ENCODE measurements at places on chromosomes 3 and 15.
A peak's percentile ranks its signal among the peaks of the same experiment; 100 is the strongest.

DNA sequence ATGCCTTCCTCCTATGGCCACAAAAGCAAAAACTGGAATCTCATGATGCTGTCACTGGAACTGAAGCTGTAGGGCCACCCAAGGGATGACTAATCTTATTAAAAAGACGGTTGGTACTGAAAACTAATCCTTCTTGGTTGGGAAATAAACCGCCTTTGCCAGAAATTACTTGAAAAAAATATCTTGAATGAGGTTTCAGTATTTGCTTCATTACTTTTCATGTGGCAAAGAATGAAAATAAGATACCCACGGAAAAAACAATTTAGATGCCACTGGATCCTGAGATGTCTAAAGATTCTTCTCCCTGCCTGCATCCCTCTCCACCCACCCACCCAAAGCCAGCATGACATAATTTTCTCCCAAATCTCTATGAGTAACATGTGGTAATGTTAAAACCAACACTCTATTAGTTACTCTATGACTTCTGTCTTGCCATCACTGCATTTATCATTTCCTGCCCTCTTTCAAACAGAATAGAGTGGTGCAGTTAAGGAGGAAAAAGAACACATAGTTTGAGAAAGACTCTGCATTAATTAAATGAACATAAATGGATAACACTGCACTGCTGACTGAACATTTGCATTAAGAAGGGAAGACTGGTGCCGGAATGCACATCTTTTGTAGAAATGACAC, 111.8 kb upstream of the DPH6 start:
- DNase-seq, result no peak

DNA sequence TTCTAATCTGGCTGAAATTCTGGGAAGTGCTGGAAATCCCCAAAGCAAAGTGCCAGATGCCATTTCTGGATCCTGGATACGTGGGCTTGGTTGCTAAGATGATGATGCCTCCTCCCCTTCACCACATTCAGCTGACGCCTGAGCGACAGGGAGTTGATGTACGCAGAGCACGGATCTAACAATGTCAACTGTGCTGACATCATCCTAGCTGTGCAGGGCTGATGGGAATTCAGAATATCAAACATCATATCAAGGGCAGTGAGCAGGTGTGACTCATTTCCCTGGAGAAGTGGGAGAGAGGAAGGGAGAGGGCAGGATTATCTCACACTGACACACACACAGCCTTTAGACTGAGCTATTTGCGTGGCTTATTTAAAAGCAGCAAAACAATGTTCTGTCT, 92.6 kb upstream of the ZBTB20 start:
- DNase-seq, result no peak

DNA sequence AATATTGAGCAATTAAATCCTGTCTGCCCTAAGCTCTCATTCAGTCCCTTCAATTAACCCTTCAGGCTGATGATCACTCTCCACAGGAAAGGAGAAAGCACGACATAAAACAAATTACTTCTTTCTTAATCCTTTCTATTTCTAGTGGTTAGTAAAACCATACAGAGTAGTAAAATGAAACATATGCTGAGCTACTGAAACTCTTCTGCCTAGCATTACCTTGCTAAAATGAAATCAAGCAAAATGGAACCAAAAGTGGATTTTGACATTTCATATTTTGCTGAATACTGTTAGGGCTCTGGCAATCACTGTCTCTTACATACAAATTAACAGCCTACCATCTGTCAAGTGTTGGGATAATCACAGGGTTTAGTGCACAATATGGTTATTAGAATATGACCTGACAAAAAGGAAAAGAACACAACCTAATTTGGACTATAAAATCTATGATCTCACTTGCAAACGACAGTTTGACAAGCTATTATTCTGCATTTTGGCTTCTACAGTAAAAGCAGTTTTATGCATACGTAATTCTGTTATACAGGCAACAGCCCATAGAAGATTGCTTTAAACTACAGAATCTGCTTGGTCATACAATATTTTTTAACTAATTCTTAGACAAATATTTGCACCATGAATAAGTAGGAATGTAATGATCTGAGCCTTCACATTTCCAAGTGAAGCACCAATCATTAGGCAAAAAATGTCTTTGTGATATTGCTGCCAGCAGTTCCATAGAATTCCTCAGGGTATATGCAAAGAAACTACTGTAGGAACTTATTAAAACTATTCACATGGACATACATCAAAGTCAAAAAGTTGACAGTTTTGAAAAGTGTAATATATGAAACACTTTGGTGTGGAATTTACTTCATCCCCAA, 105.0 kb downstream of the FHIT start:
- DNase-seq, result no peak

DNA sequence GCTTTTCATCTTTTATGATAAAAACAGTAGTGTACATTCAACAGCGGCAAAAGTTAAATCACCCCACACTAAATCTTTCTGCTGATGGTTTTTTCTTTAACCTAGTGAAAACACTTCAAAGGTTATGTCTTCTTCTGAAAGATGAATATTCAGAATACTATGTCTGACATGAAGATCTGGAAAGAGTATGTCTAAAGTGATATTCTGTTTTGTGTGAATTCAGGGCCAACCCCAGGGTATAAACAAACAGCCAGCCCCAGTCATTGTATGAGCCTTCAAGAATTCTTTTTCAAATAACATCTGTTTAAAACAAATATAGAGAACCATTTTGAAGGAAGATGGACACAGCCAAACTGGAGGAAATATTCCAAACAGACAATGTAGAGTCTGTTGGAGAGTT, 581.0 kb upstream of the NAALADL2 start:
- DNase-seq, result no peak

DNA sequence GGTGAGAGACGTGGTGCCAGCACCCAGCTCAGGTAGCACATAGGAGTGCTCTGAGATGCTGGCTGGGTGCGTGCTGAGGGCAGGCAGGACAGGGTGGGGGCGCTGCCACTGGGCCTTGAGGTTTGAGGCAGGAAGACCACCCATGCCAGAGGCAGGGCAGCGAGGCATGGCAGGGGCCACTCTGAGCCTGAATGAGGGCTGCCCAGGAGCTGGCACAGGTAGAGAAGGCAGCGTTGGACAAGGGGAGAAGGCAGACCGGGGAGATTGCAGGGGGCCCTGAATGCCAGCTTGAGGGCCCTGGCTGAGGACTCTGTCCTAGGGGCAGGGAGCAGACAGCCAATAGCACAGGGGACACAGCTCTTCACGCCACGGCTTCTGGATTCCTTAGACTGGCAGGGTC, 50.2 kb downstream of the ADAMTS7 start:
- DNase-seq, result no peak

DNA sequence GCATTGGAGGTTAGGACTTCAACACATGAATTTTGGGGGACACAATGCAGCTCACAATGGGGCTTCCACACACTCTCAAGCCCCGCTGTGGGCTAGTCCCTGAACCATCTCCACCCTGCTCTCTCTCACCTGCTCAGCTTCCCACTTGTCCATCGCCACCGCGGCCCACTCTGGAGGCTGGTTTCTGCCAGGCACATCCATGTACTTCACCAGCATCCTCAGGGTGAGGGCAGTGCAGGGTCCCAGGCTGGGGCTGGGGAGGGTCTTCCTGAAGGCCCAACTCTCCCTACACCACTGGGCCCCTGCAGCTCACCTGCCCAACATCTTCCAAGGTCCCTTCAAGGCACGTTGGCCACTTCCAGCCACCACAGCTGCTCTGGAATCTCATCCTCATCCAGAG, 46.4 kb downstream of the KLF15 start:
- DNase-seq, result no peak

DNA sequence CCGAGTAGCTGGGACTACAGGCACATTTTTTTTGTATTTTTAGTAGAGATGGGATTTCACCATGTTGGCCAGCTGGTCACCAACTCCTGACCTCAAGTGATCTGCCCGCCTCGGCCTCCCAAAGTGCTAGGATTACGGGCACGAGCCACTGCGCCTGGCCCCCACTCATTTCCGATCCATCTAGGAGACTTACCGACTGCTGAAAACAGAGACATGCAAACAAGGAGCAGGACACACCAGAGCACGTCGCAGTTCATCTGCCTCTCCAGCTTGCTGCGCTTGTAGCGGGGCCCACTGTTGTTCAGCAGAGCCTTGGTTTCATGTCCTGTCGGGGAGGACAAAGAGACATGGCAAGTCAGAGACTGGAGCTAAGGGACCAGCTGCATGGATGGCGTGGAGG, 137.4 kb downstream of the ATP10A start:
- DNase-seq, result no peak

DNA sequence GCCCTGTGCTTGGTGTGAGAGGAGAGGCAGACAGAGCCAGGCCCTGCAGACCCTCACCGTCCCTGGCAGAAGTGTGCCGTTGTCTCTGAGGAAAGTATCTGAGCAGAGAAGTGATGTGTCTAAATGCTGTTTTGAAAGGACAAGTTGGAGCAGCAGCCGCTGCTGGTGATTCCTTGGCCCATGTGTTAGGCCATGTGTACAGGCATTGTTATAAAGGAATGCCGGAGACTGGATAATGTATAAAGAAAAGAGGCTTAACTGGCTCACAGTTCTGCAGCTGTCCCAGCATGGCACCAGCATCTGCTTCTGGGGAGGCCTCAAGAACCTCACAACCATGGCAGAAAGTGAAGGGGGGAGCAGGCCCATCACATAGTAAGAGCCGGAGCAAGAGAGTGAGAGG, 334.6 kb upstream of the ATP10A start:
- DNase-seq, result no peak

GRCh38 chr3:171954690-171955383, 84.5 kb upstream of the FNDC3B start:
- peak; percentile 69 for DNase-seq

DNA sequence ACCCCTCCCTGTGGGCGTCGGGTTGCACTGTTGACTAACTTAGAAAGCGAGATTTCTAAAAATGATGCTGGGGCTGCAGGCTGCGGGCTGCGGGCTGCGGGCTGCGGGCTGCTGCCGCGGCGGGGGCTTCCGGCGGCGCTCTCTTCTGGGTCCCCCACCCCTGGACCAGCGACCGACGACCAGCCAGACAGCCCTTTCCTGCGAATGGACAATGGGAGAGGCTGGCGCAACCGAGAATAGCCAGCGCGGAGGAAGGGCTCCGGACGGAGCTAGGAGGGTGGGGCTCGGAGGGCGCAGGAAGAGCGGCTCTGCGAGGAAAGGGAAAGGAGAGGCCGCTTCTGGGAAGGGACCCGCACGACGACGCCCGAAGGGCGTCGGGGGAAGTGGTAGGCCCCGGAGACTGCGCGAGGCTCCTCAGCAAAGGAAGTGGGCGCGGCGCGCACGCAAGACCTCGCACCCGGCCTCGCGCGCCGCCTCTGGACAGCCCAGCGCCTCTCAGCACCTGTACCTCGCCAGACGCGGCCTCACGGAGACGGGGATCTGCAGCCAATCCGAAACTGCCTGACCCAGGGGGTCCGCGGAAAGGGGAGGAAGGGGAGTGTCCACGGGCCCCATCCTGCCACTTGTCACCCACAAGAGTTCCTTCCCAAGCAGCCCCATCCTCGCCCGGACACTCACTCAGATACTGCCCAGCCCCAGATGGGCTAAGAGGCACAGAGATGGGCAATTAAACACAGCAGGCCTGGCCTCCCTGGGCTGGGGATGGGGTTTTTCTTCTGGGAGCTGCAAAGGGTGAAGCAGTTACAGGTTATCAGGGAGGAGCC, 70.7 kb downstream of the SLC12A8 start:
- DNase-seq, result peak; percentile 49

DNA sequence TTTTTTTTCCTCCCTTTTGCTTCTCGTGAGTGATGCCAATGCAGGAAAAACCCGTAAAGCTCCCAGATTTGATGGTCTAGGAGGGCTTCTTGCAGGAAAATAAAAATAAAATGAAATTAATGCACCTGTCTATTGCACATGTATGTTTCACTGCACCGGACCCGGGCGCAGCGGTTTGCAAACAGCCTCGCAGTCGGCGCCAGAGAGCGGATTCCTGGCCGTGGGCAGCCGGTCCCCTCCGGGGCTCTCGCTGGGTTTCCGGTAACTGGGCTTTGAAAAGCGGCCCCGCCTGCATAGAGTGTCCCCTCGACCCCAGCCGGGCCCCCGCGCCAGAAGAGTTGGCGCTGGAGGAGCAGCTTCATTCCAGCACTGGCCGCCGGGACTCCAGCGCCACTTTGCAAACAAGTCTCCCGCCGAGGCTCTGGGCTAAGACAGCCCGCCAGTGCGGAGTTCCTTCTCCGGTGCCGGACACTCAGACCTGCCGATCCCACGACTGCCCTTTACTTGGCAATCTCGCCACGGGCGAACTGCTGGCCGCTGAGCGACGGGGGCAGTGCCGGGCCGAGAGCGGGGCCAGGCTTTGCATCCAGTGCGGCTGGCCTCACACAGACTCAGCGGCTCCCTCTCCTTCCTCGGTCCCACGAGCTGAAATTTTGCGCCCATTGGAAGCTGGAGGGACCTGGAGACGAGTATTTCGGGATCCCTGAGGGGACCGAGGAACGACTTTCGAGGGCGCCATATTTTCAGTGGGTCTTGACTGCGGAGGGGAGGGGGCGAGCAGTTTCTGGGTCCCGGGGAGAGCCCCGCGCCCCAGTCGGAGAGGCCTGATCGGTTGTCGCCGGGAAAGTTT, 225.9 kb upstream of the C2CD4B start:
- peak; percentile 5 for DNase-seq

DNA sequence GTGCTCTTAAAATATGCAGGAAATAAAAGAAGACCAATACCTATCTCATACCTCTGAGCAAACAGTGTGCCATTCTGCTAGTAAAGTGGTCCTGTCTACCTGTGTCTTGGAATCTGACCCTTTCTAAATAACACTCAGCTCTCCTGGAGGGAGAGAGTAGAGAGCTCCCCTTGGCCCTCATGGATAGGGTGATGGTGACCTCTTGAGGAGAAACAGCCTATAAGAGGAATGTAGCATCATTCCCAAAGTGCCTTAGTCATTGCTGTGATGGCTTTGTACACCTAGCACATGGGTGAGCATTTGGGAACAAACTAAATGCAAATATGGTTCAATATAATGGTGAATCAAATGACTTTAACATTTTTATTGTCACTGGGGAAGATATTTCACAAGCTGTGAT, 10.0 kb downstream of the SNTN start:
- no peak for DNase-seq

DNA sequence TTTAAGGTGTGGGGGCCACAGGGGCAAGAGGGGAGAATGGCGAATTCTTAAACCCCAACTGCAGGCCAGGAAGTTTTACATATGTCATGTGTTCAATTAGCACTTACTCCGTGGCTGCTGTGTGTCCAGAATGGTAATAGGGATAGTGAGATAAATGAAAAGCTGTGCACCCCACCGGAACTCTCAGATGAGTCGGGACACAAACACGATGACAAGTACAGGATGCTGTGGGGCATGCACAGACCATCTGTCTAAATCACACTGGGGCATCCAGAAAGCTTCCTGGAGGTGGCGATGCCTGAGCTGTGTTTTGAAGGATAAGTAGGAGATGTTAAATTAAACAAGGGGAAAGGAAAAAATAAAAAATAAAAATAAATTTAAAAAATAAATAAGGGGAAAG, 18.3 kb upstream of the TMEM158 start:
- no peak for DNase-seq

DNA sequence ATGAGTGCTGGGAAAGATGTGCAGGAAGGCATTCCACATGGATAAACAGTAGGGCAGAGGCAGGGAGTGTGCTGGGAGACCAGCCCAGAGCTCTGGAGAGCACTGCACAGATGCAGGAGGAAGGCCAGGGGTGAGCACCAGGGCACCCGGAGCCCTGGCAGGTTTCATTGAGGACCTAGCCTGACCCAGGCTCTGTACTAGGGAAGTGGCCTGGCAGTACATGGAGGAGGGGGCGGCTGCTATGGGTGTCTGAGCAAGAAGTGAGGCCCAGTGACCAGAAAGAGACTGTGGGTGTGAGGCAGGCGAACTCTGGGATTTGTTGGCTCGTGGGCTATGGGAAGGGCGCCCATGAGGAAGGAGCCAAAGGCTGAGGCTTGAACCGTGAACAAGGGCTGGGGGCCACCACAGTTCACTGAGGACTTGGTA, 139.1 kb downstream of the DNAJB8 start:
- peak; percentile 0 for DNase-seq

- no peak for DNase-seq
Measured at GRCh38 chr15:68424754-68425390, 7.1 kb downstream of the ITGA11 start.
